RWPE1 (cell line): ENCODE measurements at places on chromosomes 7 and 10.
A peak's percentile ranks its signal among the peaks of the same experiment; 100 is the strongest.

- DNase-seq = no peak
These were observed 436.2 kb upstream of the IGFBP3 start for GRCh38 chr7:46357290-46357689.

- DNase-seq = no peak
These were observed 14.2 kb upstream of the FRMPD2 start for GRCh38 chr10:48288661-48289060.

- DNase-seq = no peak
These were observed 281 bp upstream of the EXOC6 start for GRCh38 chr10:92848037-92848440.

DNA sequence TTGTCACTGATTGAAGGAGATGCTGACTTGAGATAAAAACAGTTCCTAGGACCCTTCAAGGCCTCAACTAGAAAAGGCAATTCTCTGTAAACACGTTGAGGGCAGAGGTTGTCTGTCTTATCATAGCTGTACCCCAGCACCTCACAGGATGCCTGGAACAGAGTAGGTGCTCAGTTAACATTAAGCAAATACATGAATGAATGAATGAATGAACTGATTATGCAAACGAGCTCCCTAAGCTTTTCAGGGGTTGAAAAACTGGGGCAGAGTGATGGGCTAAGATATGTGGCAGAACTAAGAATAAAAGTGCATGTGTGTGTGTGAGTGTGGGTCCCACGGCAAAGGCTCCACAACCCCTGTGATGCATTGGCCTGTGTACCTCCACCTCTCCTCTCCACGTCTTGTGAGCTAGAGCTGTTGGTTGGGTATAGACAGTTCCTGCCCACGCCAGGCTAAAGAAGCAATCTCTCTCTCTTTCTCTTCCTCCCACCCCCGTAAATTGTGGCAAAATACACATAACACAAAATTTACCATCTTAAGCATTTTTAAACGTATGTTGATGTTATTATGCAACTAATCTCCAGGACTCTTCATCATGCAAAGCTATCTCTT, 20.9 kb upstream of the SMC3 start:
- no peak for DNase-seq

DNA sequence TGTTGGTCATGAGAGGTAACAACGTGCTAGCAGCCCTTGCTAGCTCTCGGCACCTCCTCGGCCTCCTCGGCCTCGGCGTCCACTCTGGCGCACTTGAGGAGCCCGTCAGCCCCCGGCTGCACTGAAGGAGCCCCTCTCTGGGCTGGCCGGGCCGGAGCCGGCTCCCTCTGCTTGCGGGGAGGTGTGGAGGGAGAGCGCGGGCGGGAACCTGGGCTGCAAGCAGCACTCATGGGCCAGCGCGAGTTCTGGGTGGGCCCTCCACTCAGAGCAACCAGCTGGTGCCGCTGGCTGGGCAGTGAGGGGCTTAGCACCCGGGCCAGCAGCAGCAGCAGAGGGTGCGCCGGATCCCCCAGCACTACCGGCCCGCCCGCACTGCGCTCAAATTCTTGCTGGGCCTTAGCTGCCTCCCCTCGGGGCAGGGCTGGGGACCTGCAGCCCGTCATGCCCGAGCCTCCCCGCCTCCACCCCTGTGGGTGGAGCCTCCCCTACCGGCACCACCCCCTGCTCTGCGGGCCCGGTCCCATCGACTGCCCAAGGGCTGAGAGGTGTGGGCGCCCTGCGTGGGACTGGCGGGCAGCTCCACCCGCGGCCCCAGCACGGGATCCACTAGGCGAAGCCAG, 96.1 kb downstream of the PAXIP1 start:
- no peak for DNase-seq

DNA sequence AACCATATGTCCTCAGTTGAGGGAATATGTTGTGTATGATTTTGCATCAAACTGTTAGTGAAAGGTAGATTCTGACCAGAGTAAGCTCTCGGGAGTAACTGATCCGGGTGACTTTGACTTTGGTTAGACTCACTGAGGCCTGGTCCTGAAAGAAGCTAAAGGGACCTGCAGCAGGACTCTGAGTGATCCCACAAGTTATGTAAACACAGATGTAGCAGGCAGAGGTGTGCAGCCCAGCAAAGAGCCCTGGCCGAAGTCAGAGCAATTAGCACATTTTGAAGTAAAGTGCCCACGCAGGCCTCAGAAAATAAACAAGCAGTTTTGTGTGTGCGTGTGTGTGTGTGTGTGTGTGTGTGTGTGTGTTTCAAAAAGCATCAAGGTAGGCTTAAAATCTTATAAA, 245.6 kb upstream of the FERD3L start:
- no peak for DNase-seq

DNA sequence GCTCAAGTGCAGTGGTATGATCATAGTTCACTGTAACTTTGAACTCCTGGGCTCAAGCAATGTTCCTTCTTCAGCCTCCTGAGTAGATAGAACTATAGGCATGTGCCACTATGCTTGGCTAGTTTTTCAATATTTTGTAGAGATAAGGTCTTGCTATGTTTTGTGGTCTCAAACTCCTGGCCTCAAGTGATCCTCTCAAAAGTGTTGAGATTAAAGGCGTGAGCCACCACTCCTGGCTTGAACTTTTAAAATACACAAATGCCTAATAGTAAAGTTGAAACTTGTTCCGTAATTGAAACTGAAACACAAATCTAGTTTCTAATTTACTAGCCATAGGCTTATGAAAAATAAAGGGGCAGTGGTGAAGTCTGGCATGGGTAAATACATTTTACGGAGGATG, 65.7 kb downstream of the AP3M1 start:
- DNase-seq = no peak

- DNase-seq = no peak
These were observed 173.9 kb downstream of the GRID1 start for GRCh38 chr10:86192691-86193090.

DNA sequence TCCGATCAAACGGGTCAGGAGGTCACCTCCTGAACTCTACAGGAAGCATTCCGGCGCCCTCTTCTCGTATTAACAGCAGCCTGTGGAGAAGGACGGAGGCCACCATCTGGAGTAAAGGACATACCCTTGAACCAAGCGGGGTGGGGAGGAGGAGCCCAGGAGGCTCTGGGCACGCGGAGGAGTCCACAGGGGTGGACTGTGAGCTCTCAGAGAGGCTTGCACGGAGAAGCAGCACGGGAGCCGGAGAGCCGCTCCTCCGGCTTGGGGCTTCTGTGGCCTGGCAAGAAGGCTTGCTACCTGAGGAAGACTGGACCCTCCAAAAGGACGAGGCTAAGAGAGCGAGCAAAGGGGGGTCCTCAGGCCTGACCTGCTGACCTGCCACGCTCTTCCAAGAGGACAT, 77.9 kb downstream of the MAD1L1 start:
- DNase-seq = no peak

DNA sequence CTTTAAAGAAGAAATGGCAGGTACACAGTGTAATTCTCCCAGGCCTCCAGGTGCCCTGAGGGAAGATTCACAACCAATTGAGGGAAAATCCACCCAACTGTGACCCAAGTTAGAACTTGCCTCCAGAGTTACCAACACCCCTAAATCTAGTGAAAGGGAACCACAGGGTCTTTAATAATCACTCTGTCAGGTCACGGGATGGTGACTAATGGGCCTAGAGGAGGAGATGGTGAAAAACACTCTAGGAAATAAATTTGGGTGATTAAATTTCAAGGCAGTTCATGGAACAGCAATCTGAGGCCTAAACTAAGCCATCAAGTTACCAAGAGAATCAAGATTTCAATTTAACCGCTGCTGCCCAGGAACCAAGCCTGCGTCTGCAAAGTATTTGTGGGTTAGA, 26.7 kb upstream of the SLF2 start:
- DNase-seq = peak; percentile 87

DNA sequence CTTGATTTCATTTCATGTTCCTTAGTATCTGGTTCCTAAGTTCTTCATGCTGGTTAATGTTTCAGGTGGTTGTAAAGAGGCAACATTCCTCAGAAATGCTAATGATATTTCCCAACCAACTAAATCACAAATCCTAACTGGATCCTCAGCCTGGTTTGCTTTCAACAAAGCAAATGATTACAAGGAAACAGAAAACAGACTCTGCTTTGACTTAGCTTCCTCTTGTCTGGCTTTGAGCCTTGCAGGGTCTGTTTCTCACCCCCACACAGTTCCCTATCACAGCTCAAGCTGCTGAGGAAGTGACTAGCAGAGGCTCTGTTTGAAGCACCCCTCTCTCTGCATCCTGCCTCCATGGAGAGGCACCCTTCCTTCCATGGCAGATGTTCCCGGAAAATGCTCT, 130.2 kb upstream of the CTTNBP2 start:
- DNase-seq = no peak

DNA sequence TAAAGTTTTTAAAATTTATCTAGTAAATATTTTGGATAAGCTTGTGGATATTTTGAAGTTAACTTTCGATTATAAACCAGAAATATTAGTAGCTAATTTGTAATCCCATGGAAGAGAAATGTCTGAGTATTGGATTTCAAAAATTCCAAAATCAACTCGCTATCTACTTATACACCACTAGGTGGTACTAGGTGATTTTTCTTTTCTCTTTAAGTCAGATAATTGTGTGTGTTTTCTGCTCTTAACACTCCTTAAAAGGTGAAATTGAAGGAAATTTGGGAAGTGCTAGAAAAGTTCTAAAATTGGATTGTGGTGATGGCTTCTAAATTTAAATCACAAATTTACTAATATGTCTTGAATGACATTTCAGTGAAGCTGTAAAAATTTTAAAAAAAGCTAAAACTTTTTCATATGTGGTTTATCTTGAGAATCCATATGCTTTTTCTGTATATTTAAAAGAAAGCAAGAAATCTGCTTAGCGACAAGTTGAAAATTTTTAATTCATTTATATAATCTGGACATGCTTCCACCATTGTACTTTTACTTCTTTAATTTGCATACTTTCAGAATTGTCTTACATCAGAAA, 90.2 kb downstream of the IPMK start:
- no peak for DNase-seq

GRCh38 chr7:99235925-99236324, 28.0 kb upstream of the KPNA7 start:
- no peak for DNase-seq

DNA sequence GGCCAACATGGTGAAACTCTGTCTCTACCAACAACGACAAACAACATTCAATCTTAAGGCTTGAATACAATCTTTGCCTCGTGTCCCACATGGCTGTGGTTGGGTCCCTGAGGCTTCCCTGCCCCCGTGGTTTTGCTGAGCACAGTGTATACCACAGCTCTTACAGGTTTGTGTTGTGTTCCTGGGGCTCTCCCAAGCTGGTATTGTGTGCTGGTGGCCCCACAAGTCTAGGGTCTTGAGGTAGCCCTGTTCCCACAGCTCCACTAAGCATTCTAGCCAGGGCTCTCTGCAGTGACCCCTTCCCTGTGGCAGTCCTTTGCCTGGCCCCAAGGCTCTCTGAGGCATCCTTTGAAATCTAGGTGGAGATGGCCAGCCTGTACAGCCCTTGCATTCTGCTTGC, 68.0 kb upstream of the CCNY start:
- no peak for DNase-seq

- no peak for DNase-seq
These were observed 6.9 kb downstream of the MYOZ1 start for GRCh38 chr10:73634421-73634820.

DNA sequence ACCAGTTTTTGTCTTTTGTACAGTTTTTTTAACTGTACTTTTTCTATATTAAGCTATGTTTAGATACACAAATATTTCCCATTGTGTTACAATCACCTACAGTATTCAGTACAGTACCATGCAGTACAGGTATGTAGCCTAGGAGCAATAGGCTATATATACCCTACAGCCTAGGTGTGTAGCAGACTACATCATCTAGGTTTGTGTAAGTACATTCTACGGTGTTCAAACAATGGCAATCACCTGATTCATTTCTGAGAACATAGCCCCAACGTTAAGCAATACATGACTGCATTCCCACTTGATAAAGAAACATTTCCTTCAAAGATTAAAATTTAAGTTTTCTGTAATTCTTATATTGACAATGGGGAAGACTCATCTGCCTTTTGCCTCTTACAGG, 89.4 kb downstream of the TRIL start:
- no peak for DNase-seq

GRCh38 chr10:45061982-45062381, 61.3 kb downstream of the ZNF22 start:
- DNase-seq = no peak

DNA sequence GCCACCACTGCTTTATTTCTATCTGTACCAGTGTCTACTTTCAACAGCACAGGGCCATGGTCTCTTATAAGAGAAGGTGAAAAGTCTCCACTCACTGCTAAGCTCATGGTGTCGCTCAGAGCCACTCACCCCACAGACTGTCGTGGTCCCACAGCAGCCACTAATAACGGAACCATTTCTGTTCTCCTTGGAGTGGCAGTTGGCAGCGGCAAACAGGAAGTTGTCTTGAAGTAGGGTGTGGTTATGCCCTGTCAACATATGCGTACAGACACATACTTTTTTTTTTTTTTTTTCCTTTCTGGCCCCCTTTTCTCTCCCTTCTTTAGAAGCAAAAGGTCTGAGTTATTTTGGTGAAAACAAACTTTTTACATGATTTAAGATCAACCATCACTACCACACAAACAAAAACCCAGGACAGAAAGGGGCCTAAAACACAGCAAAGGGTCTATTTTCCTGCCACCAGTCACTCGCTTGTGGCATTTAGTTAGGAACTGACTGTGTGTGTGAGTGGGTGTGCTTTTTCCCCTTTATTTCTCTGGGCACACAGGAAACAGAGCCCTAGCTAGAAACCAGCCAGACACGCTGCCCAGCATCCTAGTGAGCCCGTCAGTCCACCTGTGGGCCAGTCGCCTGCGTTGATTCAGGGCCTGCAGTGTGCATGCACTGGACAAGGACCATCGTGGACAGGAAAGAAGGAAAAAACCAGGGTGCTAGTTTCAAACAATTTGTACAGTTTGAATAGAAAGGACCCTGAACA, 96.7 kb upstream of the EFCAB10 start:
- no peak for DNase-seq

DNA sequence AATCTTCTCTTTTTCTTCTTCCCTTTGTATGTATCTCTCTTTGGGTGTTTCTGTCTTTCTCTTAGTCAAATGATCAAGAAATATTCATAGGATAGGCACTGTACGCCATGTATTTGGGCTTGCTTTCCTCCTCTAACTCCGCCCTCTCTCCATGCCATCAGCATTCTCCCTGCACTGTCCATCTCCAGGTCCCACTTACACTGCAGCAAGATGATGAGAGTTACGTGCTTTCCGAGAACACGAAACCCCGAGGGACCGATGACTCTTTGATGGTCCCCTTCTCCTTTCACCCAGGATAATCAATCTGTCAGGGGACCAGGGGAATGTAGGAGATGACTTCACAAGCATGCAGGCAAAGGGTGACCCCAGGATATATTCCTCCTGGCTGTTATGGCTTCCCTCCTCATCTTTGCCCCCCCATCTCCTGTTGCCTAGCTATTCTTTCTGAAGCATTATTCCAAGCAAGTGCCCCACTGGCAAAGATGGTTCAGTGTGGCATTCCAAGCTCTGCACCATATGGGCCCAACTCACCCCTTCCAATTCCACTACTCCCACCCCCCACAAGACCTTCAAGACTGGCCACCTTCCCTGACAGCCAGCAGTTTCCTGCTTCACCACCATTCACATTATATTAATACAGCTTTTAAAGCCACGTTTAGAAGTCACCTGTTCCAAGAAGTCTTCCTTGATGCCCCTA, 40.0 kb downstream of the HIF1AN start:
- no peak for DNase-seq

- DNase-seq = no peak
These were observed 21.8 kb downstream of the NET1 start for GRCh38 chr10:5434017-5434753.

GRCh38 chr7:43856996-43857395, 12.3 kb downstream of the MRPS24 start:
- no peak for DNase-seq

- no peak for DNase-seq
These were observed 363.2 kb downstream of the REEP3 start for GRCh38 chr10:63884426-63884825.

GRCh38 chr7:27640884-27641574, 21.7 kb downstream of the HIBADH start:
- DNase-seq = peak; percentile 83
